ENCODE measurements at places on chromosomes 12 and 14.

- DNase-seq, result no peak
Observed at GRCh38 chr14:93002851-93003298, 79.9 kb downstream of the CHGA start.

DNA sequence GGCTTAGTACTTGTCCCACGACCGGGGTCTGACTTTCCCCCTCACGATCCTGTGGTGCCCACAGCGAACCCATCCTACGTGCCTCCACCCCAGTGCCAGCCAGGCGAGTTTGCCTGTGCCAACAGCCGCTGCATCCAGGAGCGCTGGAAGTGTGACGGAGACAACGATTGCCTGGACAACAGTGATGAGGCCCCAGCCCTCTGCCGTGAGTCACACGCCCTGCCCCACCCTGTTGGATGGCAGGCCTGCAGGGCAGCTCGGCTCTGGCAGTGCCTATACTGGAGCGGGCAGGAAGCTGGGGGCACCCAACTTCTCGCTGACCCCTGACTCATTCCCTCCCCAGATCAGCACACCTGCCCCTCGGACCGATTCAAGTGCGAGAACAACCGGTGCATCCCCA is 18.3 kb upstream of the LRP1-AS start:
- DNase-seq, result no peak

DNA sequence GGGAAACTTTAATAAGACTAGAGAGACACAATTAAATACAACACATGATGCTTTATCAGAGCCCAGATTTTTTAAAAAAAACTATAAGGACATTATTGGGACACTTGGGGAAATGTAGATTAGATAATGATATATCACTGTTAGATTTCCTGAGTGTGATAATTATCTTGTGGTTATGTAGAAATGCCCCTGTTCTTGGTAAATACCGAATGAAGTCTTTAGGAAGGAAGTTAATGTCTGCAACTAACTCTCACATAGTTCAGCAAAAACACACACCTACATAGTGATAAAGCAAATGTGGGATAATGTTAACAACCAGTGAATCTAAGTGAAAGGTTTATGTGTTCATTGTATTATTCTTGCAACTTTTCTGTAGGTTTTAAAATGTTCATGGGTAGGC is 14.6 kb upstream of the CACNB3 start:
- no peak for DNase-seq

- DNase-seq, result no peak
Observed at GRCh38 chr14:66610154-66610563, 102.2 kb downstream of the GPHN start.

- no peak for DNase-seq
Observed at GRCh38 chr12:121523741-121524140, 57.1 kb downstream of the KDM2B start.

GRCh38 chr12:751999-752694 is at the start of gene WNK1:
Gene WNK1, plus strand, starts transcription at chr12:752579. Its CDS starts 987 bp downstream, at chr12:753566.
- peak; percentile 97 for DNase-seq

DNA sequence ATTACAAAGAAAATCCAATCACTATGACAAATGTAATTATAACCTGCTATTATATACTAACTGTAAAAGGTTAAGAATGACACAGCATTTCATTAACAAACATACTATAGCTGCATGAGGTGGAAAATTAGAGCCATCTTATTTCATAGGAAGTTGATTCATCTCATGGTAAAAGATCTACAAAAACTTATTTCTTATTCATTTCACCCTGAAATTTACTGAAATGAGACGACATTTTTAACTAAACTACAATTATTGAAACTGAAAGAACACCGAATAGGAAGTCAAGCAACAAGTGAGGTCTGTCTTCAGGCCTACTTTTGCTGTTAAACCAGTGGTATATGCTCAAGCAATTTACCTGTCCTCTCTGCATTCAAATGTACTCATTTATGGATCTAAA is 87.2 kb downstream of the CEP83 start:
- no peak for DNase-seq

GRCh38 chr12:71955970-71956369 is 17.3 kb downstream of the TPH2 start:
- DNase-seq, result no peak

DNA sequence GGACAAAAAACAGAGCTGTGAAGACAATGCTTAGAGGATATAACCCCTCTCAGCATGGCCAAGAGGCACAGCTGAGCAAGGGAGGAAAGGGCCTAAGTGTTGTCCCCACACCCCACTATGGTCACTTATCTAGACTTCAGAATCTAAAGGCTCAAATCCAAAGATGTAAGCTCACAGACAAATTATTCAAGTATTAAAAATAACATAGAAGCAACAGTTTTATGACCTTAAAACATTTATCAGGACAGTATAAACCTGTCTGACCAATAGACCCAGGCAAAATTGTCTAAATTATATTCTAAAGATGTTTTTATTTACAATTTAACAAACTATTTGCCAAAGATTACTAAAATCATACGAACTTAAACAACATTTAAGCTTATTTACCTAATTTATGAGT is 28.1 kb upstream of the PRICKLE1 start:
- DNase-seq, result no peak

DNA sequence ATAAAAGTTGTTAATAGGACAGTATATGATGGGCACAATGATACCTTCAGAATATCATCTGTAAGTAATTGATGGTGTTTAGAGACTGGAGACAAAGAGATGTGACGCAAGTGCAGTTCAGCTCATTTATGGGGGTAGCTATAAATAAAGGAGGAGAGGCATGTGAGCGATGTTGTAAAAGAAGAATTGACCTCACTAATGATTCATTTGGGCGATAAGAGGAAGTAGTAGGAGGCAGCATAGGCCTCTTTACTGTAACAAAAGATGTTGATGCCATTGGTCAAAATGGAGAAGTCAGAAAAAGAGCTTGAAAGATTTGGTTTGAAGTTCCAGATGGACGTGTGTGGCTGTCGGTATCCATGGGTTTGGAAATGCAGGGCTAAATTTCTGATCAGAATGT is 70.0 kb downstream of the FLRT2 start:
- peak; percentile 41 for DNase-seq

GRCh38 chr14:101707068-101707842 is 54.3 kb upstream of the PPP2R5C start:
- peak; percentile 56 for DNase-seq

DNA sequence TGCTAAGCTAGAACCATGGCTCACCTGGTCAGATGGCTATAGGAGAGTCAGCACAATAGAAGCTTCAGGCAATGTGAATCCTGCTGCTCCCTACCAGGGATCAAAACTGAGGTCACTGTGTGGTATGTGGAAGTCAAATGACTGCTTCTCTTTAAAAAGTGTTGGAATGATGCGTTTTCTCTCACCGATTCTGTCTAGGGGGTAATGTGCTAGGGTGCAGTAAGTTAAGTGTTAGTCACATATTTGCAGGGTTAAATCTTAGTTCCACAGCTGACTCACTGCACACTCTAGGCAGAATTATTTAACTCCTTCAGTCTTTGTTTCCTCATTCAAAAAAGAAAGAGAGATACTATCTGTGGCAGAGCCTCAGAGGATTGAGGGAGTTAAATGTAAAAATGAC is 696.6 kb downstream of the DIO2 start:
- DNase-seq, result peak; percentile 23

- no peak for DNase-seq
Observed at GRCh38 chr14:79584679-79585078, 626.6 kb downstream of the DIO2 start.

GRCh38 chr14:75168586-75169335 is 7.7 kb downstream of the TMED10 start:
- DNase-seq, result no peak

GRCh38 chr14:55133416-55133815 is 4.4 kb downstream of the LGALS3 start:
- DNase-seq, result no peak

GRCh38 chr12:10364815-10365622 is 24.8 kb downstream of the KLRK1 start:
- no peak for DNase-seq

- no peak for DNase-seq
Observed at GRCh38 chr14:99635116-99635515, 9.8 kb upstream of the HHIPL1 start.

DNA sequence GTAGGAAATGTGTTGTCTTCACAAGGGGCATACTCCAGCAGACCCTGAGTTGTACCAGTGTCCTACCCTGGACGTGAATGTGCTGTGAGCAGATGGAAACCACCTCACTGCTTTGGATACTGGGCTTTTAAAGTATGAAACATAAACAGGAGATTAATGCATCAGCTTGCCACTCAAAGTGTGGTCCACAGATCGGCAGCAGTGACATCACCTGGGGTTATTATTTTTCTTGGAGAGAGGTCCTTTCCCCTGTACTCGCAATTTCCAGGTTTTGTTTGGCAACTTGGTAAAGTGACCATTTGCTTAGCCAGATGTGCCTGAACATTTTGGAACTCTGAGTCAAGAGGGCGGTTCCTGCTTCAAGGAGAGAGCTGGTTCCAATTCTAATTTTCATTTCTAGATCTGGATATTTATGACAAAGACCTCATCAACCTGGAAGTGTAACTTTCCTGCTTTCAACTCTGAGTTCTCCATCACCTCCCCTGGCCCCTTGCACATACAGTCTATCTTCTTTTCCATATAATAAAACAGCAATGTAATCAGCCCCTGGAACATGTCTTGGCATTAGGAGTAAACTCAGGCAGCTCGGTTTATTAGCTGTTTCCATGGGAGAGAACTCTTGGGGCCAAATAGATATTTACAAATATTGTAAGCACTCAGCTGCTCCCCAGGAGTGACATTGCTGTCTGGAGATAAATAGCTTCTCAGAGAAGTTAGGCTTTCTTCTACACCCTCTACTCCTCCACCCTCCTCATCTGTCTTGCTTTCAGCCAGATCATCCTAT is 237.0 kb upstream of the TBX3 start:
- no peak for DNase-seq

DNA sequence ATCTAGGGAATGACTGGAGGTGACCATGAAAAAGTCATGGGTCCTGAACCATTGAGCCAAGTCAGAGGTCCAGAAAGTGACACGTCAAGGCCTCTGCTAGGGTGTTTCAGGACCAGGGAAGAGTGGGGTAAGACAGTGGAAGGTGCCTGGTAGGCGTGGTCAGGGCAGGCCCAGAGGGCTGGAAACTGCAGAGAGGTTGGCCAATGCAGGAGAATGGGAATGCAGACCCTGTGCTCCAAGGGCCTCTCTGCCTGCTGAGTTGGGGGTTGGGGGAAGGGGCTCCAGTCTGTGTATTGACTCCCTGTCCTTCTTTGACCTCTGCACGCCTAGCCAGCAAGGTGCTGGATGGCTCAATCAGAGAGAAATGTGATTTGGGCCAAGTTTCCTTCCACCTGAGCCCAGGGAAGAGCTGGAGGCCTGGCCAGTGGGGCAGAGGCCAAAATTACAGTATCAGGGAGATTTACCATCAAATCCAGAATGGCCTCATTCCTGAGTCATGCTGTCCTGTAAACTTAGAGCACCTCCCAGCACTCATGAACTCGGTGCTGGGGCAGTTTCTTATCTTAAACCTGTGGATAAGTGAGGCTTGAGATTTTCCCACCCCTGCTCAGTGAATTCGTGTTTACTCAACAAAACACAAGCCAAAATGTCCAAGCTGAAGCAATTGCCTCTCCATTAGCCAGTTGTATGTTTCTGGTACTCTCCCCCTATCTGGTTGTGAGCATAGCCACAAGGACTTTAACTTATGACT is 24.4 kb downstream of the IRF2BPL start:
- DNase-seq, result no peak

DNA sequence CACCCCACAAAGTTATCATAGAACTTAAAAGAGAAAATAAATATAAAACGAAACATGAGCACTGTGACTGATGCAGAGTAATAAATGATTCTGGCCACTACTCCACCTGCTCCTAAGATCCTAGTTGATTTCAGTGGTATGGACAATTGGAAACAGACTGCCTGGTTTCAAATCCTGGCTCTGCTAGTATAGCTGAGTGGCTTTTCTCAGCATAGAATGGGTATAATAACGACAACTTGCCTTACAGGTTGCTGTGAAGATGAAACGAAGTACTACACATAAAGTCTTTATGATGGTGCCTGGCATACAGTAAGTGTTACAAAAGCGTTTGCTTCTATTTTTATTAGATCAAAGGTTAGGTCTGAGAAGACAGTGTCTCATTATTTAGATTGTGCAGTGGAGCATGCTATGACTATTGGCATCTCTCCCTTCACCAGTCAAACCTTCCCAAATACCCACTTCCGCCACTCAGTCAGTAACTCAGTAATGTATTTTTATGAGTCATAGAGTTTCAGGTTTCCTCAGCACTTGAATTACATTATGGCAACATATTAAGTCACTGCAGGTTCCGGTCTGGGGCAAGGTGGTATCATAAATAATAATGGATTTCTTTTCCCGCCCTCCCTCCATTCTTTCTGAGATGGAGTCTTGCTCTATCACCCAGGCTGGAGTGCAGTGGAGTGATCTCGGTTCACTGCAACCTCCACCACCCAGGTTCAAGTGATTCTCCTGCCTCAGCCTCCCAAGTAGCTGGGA is 29.7 kb upstream of the NR2C1 start:
- DNase-seq, result peak; percentile 63

GRCh38 chr12:969821-970220 is 20.3 kb upstream of the RAD52 start:
- no peak for DNase-seq

GRCh38 chr14:102363182-102363943 is 622 bp downstream of the TECPR2 start:
- no peak for DNase-seq

DNA sequence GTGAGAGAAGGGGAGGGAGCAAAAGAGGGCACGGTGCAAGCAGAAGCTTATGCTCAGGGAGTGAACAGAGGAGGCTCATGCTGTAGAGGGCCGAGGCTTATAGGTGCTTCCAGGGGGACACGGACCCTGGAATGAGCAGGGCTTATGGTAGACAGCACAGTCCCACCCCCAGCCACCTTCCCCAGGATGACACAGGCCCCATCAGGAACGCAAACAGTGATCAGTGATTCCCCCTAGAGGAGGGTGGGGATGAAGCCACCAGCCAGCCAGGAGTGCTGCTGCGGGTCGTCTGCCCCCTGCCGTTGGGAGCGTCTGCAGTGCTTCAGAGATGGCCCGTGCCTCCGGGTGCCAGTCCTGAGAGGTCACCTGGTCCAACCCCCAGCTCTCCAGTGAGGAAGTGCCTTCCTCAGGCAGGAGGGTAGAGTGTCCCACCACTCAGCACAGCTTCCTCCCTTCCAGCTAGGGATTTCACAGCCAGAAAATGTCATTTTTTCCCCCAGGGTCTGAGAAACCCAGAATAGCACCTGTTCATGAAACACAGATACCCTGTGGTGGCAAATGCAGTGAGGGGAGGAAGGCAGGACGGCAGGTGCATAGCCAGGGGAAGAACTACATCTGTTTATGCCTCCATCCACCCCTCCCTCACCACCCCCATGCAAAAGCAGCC is 60.7 kb downstream of the SLC6A12 start:
- no peak for DNase-seq

Measured in non-pigmented ciliary epithelial cell (primary cell).